T-helper 1 cell treated with Interleukin-12 subunit alpha and Interleukin-12 subunit beta and Interleukin-4 antibody, amounts not matched to agents 30 ng/mL and 1 ng/mL, for 36 hours (primary cell): ENCODE measurements at places on chromosomes 6 and 20. TPM values are rescaled to one million over a fixed set of nuclear protein-coding genes. Genes with fewer than 3 reads are reported as not detected.

Gene GOPC
- total RNA-seq: 24.2 and 26.7 TPM in 2 replicates

Gene ANGPT4
- not detected in 2 replicates for total RNA-seq

Gene SLC39A7
- 60.7 and 62.1 TPM in 2 replicates for total RNA-seq

Gene KCNQ2
- total RNA-seq: not detected in 2 replicates

Gene C6orf58
- not detected in 2 replicates for total RNA-seq

Gene MACROD2
- total RNA-seq: not detected in 2 replicates

Gene DSP
- 0.10 TPM in 1 of 2 replicates, not detected in the other for total RNA-seq

Gene LY6G6C
- total RNA-seq: 0.41 TPM in 1 of 2 replicates, not detected in the other

Gene FAM162B
- not detected in 2 replicates for total RNA-seq

Gene RPS10
- total RNA-seq: 1,273 and 1,275 TPM in 2 replicates

Gene SLC13A3
- 0.12 and 0.17 TPM in 2 replicates for total RNA-seq

Gene THEMIS
- total RNA-seq: 58.0 and 61.0 TPM in 2 replicates

Gene MRS2
- total RNA-seq: 23.4 and 23.9 TPM in 2 replicates

Gene SLC24A3
- total RNA-seq: not detected in 2 replicates

Gene CST3
- total RNA-seq: 0.59 and 0.83 TPM in 2 replicates
